Keratinocyte (primary cell): ENCODE measurements at places on chromosomes 1 and 21. TPM values are rescaled to one million over a fixed set of nuclear protein-coding genes. Genes with fewer than 3 reads are reported as not detected.

PTGFR gene
- polyA plus RNA-seq = not detected in 3 replicates

DNA sequence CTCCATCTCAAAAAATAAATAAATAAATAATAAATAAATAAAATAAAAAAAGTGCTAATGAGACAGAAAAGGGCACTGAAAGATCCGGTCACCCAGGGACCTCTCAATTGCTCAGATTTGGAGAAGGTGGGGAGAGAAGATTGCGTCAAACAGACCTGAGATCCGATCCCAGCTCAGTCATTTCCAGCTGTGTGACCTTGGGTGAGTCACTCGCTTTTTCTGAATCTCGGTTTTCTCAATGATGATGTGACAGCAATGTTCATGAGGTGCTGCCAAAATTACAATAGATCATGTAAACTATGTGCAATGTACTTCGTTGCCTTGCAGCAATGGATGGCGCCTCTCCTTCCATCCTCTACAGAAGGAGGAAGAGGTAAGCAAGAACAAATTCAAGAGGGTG, 11.1 kb upstream of the MEF2D start:
- no peak for DNase-seq

DNA sequence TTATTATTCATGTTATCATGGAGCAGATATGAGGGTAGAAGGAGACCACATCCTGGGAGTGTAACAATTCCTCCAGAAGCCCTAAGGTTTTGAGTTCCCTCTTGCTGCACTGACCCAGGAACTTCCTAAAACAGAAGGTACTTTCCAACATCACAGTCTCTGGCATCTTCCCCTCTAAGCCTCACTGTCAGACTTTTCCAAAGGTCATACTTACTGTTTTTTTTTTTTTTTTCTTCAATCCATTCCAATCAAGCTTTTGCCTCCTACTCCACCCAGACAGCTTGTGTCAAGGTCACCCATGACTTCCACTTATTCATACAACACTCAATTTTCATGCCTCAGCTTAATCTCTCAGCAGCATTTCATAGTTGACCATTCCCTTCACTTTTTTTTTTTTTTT, 18.4 kb upstream of the UQCRHL start:
- DNase-seq = no peak

DIRAS3 gene
- 0.14 to 0.23 TPM (median 0.20 TPM) in 3 replicates for polyA plus RNA-seq
